Keratinocyte (primary cell): ENCODE measurements at places on chromosomes 1 and 21.

DNA sequence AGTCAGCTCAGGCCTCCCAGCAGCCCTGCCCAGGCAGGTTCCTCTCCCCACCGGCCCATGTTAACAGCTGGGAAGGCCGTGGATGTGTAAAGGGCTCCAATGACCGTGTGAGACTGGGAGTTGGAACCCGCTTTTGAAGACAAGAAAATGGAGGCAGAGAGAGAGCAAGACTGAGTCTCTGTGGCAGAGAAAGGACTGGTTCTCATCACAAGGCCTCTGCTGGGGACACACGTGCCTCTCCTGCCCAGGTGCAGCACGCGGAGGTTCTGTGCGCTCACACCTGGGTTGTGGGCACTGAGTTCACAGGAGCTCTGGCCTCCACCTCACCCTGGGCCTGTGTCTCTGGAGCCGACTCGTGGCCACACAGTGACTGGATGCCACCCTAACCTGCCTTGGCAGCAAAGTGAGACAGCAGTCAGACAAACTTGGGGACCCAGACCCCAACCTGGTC is 27.0 kb downstream of the RUNX3 start:
- DNase-seq, result no peak

- DNase-seq, result no peak
These were observed 216.5 kb downstream of the PRDM2 start for GRCh38 chr1:13916530-13916929.

DNA sequence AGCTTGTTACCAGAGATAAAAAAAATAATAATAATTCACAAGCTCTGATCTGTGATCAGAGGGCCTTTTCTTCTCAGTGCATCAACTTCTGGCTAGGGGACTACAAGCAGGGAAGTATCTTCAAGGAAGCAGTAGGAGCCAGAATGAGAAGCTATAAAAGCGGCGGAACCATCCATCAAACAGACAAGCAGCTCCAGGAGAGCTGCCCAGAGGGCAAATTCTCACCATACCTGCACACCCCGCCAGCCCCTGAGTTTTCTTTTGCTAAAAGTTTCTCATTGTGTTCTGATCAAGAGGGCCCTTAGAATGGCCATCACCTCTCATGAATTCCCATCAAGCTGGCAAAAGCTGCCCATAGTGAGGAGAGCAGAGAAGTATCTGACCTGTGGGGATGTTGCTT is 99.4 kb downstream of the SMYD2 start:
- no peak for DNase-seq

GRCh38 chr1:185157599-185158412 is 839 bp downstream of the SWT1 start:
- no peak for DNase-seq

DNA sequence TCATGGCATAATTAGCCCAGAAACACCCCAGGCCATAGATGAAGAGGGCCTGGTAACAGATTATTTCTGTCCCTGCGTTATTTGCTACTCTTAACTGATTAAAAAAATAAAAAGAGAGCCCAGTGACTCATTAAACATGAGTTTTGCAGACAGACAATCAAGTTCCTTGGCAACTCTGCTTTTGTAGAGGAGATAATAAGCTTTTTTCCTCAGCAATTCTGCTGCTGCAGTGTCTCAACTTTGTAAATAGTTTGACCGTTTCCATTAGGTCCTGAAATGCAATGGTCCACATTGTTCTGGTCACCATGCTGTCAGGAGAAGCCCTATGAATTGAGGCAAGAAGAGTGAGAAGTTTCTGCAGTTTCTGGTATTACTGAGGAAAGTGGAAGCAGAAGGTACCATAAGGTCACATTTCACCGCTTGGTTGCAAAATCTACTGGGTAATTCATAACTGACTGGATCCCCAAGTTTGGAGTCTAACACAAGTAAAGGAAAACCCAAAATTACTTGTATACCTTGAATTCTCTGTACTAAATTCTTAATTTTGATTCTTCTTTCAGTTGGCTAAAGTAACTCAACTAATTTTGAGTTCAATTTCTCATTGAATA is 139.5 kb downstream of the ZZZ3 start:
- no peak for DNase-seq
